ENCODE measurements at places on chromosomes 16 and 17.
A peak's percentile ranks its signal among the peaks of the same experiment; 100 is the strongest.

GRCh38 chr17:47197821-47198220 lies 8.7 kb upstream of the CDC27 start:
- DNase-seq, result no peak

DNA sequence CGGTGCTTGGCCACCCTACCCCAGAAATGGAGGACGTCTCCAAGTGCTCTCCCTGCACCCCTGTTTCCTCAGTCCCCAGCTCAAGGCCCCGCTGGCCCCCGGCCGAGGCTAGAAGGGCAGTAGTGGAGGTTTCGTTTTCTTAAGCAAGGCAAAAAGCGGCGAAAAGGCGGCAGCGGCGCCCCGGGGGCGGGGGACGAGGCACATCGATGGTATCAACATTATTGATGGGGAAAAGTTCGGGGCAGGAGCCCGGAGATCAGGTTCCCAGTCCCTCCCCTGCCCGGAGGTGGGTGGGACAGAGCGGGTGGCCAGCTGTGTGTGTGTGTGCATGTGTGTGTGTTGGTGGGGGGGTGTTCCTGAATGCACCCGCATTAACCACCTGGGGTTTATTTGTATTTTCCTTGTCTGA lies 4.1 kb upstream of the SALL1 start:
- DNase-seq, result peak; percentile 24

- DNase-seq, result no peak
Measured at GRCh38 chr17:19720210-19720475, 3.8 kb upstream of the SLC47A2 start.

- no peak for DNase-seq
Measured at GRCh38 chr17:40068129-40068581, 5.4 kb downstream of the THRA start.

DNA sequence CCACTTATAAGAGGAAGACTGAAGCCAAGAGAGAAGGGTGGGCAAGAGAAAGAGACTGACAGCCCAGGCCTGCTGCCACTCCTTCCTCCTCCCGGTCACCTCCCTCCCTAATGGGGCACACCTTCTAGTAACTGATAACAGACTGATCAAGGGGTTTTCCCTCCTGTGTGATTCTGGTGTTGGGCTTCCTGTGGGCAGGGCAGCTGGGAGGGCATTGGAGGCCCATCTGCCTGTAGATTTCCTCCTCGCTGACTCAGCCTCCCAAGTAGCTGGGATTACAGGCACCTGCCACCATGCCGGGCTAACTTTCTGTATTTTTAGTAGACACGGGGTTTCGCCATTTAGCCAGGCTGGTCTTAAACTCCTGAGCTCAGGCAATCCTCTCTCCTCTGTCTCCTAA lies 16.2 kb downstream of the CA4 start:
- peak; percentile 50 for DNase-seq

DNA sequence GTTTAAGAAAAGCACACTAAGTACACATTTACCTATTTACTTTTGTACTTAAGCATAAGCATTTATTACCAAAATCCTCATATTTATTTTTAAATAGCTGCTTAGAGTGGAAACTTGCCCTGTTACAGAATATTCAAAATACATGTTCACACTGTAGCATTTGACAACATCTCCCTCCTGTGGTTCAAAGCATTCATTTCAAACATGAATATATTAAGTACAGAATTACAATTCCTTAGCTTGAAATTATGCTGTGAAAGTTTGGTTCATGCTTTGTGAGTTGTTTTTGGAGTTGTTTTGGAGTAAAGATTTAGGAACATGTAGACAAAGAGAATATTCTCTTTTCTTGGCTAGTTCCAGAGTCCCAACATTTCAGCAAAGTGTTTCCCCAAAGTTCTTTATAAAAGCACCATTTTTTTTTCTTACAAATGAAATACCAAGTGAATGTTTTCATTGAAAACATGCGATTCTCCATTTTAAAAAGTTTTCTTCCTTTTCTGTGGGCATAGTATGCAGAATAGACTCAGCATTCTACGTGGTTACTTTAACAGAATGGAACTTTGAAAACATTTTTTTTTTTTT lies 33.2 kb downstream of the TUBD1 start:
- peak; percentile 33 for DNase-seq

DNA sequence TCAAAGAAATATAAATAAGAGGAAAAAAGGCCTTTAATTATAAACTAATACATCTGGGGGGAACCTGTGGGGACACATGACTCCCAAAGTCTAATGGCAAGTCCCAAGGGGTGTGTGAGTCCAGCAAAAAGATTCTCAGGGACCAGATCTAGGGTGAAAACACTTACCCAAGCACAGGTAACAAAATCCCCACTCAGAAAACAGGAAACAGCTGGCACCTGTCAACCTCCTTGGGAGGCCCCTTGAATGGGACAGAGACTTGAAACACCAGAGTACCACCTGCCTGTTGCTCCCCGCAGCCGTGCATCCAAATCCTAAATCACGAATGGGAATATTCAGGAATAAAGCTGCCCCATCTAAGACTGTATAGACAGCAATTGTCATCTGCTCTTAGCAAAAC lies 461.2 kb upstream of the CDH5 start:
- no peak for DNase-seq

GRCh38 chr16:77744141-77744540 lies 21.8 kb downstream of the NUDT7 start:
- no peak for DNase-seq

DNA sequence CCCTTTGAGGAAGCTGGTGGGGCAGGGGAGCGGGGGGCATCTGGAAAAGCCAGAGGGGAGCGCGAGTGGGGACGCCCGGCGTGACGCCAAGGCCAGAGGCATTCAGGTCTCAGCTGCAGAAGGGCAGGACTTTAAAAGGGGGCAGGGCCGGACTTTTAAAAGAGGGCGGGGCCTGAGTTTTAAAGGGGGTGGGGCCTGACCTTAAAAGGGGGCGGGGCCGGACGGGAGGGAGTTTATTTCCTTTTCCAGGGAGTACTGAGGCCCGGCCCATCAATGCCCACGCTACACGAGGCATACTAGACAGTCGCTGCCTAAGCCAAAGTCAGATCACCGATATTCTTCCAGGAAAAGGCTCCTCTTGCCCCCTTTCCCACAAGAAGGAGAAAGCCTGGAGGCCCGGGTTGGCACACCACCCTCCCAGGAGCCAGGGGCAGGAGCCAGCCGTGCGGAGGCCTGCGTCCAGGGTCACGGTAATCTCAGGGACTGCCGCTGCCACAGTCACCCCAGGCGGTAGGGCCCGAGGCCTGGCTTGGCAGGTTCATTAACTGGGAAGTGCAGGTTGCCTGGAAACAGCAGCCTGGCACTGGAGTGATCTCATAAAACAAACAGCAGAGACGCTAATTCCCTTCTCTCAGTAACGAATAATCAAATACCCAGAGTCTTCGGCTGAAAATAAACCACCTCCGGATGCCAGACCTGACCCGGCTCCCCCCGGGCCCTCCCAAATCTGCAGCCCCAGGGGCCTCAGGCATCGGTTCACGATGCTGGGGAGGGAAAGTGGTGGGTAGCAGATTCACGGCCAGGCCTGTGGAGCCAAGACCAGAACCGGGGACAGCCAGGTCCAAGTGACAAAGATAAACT lies 90.7 kb downstream of the TIMM22 start:
- DNase-seq, result no peak

DNA sequence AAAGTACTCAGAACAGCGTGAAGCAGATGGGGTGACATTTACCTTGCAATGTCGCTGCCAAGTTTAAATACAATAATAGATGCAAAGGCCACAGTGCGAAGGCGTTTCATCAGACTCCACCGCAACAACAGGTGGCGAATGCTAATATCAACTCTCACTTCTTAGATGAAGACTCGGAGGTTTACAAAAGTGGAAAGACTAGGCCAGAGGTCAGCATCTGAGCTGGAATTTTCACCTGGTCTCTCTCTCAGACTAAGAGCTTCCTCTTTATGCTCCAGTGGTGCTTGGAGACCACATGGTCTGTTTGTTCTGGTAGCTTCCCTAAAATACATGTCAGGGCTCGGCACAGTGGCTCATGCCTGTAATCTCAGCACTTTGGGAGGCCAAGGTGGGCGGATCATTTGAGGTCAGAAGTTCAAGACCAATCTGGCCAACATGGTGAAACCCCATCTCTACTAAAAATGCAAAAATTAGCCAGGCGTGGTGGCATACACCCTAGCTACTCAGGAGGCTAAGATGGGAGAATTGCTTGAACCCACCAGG lies 169.1 kb downstream of the XYLT1 start:
- DNase-seq, result peak; percentile 71

DNA sequence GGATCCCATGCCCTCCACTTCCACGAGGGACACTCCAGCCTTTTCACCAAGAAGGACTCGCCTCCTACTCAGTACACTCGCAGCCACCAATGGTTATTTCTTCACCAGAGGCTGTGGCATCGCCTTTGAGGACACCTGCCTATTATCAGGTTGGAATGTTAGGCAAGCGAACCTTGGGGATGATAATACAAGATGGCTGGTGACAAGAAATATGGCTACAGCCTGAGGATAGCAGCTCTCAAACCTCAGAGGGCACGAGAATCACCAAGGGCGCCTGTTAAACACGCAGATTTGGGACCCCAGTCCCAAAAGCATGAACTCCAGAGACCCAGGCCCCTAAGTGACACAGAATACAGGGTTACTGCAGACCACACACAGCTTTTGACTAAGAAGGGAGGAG lies 58.1 kb downstream of the CYTH1 start:
- no peak for DNase-seq

DNA sequence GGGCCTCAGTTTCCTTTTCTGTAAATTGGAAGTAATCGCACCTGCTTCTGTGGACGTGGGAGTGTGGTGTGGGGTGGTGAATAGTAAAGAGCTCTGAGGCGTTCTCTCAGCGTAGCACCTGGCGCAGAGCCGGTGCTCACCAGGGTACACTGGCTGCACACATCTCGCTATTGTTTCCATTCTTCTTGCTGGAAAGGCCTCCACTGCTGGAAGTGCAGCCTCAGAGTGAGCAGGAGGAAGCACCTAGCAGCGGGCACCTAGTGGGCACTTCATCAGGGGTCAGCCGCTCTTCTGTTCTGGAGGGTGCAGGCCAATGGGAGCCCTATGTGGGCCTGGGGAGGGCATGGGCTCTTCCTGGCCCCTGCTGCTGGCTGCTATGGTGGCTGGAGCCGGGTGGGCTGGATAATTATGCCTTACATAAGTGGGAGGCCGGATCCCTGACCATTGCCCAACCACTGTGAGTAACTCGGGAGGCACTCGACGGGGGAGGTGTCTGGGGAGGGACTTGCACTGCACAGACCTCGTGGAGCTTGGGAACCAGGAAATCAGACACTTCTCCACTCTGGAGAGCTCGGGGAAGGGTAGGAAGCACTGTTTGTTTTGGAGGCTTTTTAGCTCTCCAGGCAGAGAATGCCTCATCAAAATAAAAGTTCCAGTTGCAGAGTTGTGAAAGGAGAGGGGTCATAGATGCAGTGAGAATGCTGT lies 1.7 kb downstream of the MAP2K3 start:
- DNase-seq, result peak; percentile 22

DNA sequence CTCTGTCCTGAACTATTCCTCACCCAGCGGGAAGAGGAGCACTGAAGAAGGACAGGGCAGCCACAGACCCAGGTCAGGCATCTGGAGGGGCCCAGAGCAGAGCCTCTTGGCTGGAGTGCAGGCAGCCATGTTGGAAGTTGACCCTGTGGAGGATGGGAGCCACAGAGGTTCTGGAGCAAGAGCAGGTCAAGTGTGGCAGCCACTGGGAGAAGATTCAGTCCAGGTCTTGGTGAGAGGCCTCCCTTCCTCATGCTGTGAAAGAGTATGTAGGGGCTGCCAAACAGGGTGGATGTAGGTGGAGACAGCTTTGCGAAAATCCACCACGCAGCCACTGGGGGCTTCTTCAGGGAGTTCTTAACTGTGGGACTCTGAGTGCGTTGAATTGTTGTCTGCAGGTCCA lies 590 bp upstream of the CD79B start:
- no peak for DNase-seq

GRCh38 chr17:70621566-70621965 lies 452.2 kb downstream of the KCNJ2 start:
- no peak for DNase-seq

GRCh38 chr16:26394409-26394808 lies 672.3 kb upstream of the C16orf82 start:
- DNase-seq, result no peak

- DNase-seq, result peak; percentile 55
Measured at GRCh38 chr17:75516619-75517296, 430 bp downstream of the TSEN54 start.

Measured in RPMI8226 (cell line).